Activated CD4-positive, alpha-beta T cell treated with anti-CD3 and anti-CD28 coated beads for 36 hours (primary cell): ENCODE measurements at places on chromosomes 5 and 9. TPM values are rescaled to one million over a fixed set of nuclear protein-coding genes. Genes with fewer than 3 reads are reported as not detected.
A peak's percentile ranks its signal among the peaks of the same experiment; 100 is the strongest.

Gene SLC2A8
- total RNA-seq, result 1.3 TPM

Gene PCDHGA11
- not detected for total RNA-seq

Gene KIF27
- total RNA-seq, result 3.4 TPM

Gene GDA
- total RNA-seq, result not detected

Gene CKMT2
- total RNA-seq, result not detected

Gene P4HA2
- total RNA-seq, result 8.9 TPM

Gene FAM153A
- 54.0 TPM for total RNA-seq

Gene PCDHGA9
- not detected for total RNA-seq

DNA sequence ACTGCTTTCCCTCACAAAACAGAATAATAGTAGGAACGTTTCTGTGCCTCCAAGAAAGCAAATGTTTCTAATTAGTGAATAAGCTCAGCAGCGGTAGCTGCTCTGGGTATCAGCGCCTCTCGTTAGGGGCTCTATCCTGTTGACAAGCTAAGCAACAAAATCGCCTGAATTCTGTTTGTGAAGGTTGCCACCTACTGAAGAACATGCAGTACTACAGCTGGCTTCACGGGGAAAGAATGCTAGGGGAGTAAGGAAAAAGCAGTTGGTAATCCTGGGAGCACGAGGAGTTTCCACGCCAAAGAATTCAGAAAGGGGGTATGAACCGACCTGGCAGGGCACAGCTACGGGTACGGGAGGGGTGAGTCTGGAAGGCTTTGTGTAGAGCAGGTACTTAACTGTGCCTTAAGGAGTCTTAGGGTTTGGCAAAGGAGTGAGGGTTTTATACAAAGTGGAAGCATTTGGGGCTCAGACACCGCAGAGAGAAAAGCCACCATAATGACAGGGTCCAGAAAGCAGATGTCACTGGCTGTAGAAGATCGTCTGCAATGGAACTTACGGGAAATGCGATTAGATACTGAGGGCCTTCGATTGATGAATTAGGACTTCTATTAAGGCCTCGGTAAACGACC is 171.7 kb downstream of the TTC39B start:
- DNase-seq, result peak; percentile 57
- no peaks in the 10 kb centered on the region for H3K27me3 ChIP-seq

DNA sequence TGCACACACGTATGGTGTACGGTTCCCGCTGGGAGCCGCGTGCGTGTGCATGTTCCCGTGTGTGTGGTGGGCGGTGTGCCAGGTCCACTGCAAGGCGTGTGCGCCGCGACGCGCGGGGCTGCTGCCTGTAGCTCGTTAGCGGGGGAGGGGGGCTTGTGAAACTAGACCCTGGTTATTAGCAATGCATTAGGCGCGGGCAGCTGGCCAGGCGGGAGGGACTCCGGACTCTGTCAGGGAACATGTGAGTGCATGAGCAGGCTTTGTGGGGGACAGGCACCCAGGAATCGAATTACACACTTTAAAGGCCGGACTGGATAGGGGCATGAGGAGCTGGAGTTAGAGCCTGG is 32.2 kb upstream of the ENHO start:
- H3K4me1 ChIP-seq, result no peaks in the 10 kb centered on the region
- H3K4me3 ChIP-seq, result no peak overlapping the region
- no peak overlapping the region for H3K27ac ChIP-seq
- H3K27me3 ChIP-seq, result peaks cover 12% of the 10 kb centered on the region

GRCh38 chr5:17157916-17158529 is 59.4 kb upstream of the BASP1 start:
- no peaks in the 10 kb centered on the region for H3K36me3 ChIP-seq
- no peak for DNase-seq
- no peaks in the 10 kb centered on the region for H3K27me3 ChIP-seq
- no peak overlapping the region for H3K27ac ChIP-seq
- H3K4me3 ChIP-seq, result no peak overlapping the region

DNA sequence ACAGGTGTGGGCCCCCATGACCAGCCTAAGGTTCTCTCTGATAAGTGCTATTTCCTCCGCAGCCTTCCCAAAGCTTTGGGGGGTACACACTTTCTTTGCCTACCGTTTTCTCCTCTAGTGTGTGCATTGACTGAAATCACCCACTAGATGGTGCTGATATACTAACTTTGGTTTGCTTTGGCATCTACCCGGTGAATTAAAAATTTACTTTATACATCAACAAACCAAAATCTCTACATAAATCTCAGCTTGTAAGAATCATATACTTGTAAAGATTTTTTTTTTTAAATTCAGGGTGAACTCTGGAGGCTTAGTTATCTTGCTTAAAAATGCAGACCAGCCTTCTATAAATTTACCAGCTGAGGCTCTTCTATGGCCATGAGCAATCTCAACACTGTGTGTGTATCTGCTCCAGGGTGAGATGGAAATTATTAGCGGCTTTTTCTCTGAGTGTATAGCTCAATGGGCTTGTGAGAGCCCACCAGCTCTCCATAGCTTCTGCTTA is 475.7 kb upstream of the TNC start:
- H3K4me3 ChIP-seq, result no peak overlapping the region
- H3K27me3 ChIP-seq, result peaks cover 25% of the 10 kb centered on the region
- no peak overlapping the region for H3K27ac ChIP-seq
- no peak for DNase-seq

DNA sequence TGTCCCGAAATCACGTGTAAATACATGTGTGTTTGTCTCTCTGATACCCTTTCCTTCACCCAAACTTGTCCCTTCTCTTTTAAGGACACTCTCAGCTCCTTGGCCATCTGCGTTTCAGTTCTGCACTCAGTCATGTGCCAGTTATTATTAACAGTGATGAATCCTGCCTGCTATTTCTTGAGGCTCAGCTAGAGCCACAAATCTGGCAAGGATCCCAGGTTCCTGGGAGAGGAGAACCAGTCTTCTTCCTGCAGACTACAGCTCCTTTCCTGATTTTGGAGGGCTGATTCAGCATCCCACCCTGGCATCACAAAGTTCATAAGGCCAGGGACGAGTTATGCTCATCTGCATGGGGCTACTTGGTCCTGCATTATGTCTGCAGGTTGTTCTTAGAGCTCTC is 5.6 kb downstream of the MAMDC2 start:
- no peak overlapping the region for H3K27ac ChIP-seq
- H3K4me1 ChIP-seq, result peaks cover 4% of the 10 kb centered on the region
- peaks cover 34% of the 10 kb centered on the region for H3K27me3 ChIP-seq

- no peak for DNase-seq
- H3K4me1 ChIP-seq, result no peaks in the 10 kb centered on the region
- H3K4me3 ChIP-seq, result no peak overlapping the region
Observed at GRCh38 chr9:78630966-78631365, 334.0 kb downstream of the PSAT1 start.

- peaks cover 5% of the 10 kb centered on the region for H3K4me1 ChIP-seq
- H3K36me3 ChIP-seq, result no peaks in the 10 kb centered on the region
- no peak overlapping the region for H3K4me3 ChIP-seq
- DNase-seq, result peak; percentile 7
- H3K27ac ChIP-seq, result no peak overlapping the region
Observed at GRCh38 chr5:154714266-154714986, 40.8 kb upstream of the LARP1 start.

GRCh38 chr5:10704949-10705621 is 55.9 kb downstream of the DAP start:
- peaks cover 34% of the 10 kb centered on the region for H3K4me1 ChIP-seq
- H3K27ac ChIP-seq, result peak overlapping the region; percentile 47
- DNase-seq, result no peak
- H3K4me3 ChIP-seq, result no peak overlapping the region

GRCh38 chr9:20593537-20593936 is 28.8 kb downstream of the MLLT3 start:
- DNase-seq, result no peak
- H3K27ac ChIP-seq, result no peak overlapping the region
- H3K36me3 ChIP-seq, result peaks cover 4% of the 10 kb centered on the region
- H3K27me3 ChIP-seq, result no peaks in the 10 kb centered on the region

DNA sequence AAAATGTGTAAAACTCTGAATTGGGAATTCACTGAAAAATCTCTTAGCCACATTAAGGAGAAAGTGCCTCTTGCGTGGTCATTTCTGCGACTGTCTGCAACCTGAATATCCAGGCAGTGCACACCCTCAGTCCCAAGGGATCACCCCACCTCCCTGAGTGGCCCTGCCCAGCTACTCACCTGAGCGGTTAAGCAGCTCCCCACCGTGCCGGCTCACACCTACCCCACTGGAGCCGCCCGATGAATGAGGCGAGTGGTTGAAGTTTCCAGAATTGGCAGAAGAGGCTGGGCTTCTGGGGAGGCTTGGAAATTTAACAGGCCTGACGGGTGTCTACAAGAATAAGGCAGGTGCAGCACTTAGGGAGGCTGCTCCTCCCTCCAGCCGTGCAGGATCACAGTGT is 25.6 kb downstream of the ANKS6 start:
- H3K27ac ChIP-seq, result no peak overlapping the region
- H3K27me3 ChIP-seq, result no peaks in the 10 kb centered on the region
- H3K4me1 ChIP-seq, result no peaks in the 10 kb centered on the region

- no peak overlapping the region for H3K4me3 ChIP-seq
- H3K27ac ChIP-seq, result no peak overlapping the region
- H3K4me1 ChIP-seq, result peaks cover 13% of the 10 kb centered on the region
- DNase-seq, result no peak
- no peaks in the 10 kb centered on the region for H3K36me3 ChIP-seq
Observed at GRCh38 chr9:132582786-132583583, 579 bp downstream of the BARHL1 start.

DNA sequence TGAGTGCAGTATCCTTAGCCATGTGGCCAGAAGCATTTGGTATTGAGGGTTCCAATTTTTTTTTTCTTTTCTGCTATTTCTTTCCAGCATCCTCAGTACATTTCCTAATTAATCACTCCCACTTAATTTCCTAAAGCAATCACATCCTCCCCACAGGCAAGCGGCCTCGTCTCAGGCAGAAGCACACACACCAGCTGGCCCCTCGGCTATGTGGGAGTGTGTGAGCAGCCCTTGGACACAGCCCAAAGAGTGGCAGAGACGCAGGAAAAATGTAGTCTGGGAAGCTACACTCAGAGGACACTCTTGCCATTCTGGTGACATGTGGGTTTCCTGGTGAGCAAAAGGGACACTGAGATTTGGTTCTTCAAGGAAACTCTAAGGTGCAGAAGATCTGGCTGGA is 20.7 kb downstream of the SLIT3 start:
- H3K4me1 ChIP-seq, result no peaks in the 10 kb centered on the region
- DNase-seq, result no peak
- no peak overlapping the region for H3K27ac ChIP-seq
- H3K27me3 ChIP-seq, result peaks cover 2% of the 10 kb centered on the region
- no peaks in the 10 kb centered on the region for H3K36me3 ChIP-seq
- no peak overlapping the region for H3K4me3 ChIP-seq

DNA sequence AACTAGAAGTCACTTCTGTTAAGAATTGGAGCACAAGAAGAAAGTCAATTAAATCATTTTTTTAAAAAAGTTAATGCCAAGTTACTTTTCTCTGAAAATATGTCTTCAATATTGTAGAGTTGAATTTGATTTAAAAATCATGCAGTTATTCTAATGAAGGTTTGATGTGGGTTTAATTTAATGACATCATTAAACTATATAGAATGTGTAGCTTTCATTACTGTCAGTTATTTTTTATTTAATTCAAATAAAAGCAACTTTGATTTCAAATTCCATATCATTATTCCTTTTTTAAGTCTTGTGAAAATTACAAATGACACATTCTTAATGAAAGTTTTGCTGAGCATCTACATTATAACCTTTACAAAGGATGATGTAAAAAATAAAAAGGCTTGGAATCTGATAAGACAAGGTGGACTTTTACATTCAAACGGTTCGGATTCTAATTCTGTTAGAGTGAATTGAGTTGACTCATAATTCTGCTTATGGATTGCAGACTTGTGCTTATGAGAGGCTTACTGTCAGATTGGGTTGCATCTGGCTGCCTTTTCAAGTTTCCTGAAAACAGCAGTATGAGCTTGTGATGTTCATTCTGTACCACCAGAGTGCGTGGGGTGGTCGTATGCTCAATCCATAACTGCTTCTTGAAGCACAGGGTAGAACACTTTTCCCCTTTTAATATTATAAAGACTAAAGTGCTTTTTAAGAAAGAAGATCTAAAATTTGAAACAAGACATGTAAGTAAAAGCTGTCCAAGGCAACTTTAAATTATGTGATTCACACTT is 253.0 kb upstream of the ARRDC3 start:
- no peak for DNase-seq
- H3K4me1 ChIP-seq, result no peaks in the 10 kb centered on the region
- no peaks in the 10 kb centered on the region for H3K36me3 ChIP-seq
- H3K27ac ChIP-seq, result no peak overlapping the region

GRCh38 chr9:95363051-95363841 is 45.7 kb upstream of the FANCC start:
- no peak for DNase-seq
- peaks cover 9% of the 10 kb centered on the region for H3K27me3 ChIP-seq
- no peak overlapping the region for H3K27ac ChIP-seq
- no peaks in the 10 kb centered on the region for H3K4me1 ChIP-seq
- no peak overlapping the region for H3K4me3 ChIP-seq

GRCh38 chr9:97132865-97133264 is 93.9 kb upstream of the CTSV start:
- H3K27me3 ChIP-seq, result no peaks in the 10 kb centered on the region
- H3K4me3 ChIP-seq, result no peak overlapping the region
- H3K36me3 ChIP-seq, result no peaks in the 10 kb centered on the region
